ENCODE measurements at places on chromosomes 3 and 15.

DNA sequence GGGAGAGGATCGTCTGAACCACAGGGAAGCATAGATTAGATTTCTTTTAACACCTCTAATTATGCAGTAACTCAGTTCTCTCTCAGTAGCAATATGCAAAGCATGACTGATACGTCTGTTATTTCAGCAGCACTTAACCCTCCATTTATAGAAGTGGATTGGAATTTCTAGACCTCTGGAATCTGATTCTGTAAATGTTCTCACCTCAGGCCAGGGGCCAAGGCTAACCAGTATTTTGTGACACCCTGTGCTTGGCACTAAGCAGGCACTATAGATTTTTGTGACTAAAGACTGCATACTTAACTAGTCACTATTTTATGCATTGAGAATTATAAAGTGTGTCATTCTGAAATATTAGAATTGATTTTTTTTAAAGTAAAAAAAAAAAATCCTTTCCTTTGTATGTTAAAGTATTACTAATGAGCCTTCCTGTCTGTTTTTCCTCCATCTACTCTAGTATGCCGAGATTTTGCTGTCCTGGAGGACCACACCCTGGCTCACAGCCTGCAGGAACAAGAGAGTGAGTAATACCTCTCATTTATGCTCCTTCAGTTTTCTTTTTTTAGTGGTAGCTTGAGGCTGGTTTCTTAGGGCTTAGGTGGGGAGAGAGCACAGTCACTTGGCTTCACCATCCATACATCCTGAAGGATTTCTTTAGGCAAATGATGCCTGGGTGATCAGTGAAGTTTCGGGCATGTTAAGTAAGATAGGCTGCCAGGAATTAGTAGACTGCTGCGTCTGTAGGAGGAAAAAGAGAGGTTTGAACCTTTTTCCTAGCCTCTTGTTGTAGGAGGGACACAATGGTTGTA is 26.5 kb upstream of the UTS2B start:
- no peak for DNase-seq

- no peak for DNase-seq
Measured at GRCh38 chr3:152060701-152061100, 187.3 kb downstream of the SUCNR1 start.

- no peak for DNase-seq
Measured at GRCh38 chr3:11381563-11381962, 109.4 kb downstream of the ATG7 start.

DNA sequence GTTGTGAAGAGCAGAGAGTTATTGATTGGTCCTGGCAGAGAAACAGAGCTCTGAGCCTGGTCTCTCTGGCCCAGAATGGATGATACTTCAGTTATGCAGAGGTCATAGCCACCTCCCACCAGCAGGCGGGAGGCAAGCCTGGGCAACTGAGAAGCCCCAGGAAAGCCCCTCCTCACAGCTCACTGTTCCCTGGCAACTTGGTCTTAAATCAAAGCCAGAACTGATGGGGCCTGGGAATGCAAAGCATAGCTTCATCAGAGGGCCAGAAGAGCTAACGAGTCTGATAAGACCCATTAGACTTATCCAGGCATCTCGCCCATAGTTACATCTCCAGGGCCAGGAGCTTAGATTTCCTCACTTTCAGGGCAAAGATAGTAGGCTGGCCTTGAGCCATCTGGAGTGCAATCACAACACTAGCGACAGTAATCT is 5.5 kb upstream of the COLQ start:
- DNase-seq = no peak

GRCh38 chr3:186854954-186855353 is 12.4 kb downstream of the ADIPOQ start:
- no peak for DNase-seq

GRCh38 chr3:38138349-38139190 is at the start of gene MYD88:
Gene MYD88 (plus strand): TSS chr3:38138661. CDS start chr3:38138701, 40 bp downstream.
- DNase-seq = no peak

DNA sequence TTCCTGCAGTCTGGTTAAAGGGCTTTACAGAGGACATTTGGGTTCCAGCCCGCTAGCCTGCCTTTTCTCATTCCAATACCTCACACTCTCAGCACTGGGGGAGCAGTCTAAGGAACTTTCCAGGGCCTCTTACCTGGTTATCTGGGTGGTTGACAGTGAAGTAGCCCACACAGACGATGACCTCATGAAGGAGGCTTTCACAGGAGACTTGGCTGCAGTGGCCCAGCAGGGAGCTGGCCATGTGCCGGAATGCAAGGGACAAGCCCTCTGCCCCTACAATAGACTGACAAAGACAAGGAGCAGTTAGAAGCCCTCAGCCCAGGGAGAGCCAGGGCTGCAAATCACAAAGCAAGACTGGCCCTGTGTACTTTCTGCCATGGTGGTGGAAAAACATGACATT is 39.5 kb downstream of the ISL2 start:
- DNase-seq = no peak

GRCh38 chr3:183466575-183466974 is 38.2 kb upstream of the MCF2L2 start:
- no peak for DNase-seq

DNA sequence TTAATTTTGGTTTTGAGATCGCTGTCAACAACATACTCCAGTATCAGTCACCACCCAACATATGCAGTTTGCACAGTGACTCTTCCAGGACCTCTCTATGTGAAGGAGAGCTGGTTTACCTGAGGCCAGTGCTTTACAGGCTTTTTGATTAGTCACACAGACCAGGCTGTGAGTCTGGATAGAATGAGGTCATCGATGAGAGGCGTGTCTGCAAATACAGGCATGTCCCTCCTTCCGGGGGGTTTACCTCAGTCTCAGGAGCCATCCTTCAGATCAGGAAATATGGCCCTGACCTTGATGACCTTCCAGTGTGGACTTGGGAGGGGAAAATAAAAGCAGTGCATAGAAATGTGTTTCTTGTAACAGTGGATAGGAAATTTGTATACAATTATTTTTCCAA is 46.9 kb downstream of the KBTBD12 start:
- no peak for DNase-seq

DNA sequence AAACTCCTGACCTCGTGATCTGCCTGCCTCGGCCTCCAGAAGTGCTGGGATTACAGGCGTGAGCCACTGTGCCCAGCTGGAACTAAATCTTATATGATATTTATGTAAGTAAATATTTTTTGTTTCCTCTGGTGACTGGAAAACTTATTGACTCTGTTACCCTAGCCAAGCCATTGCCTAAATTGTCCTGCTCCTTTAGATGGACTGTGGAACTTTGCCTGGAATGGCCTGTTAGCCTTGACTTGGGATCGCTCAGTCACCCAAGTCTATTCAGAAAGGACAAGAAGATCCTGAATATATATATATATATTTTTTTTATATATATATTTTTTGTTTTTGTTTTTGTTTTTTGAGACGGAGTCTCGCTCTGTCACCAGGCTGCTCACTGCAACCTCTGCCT is 113.9 kb downstream of the PDE8A start:
- no peak for DNase-seq

DNA sequence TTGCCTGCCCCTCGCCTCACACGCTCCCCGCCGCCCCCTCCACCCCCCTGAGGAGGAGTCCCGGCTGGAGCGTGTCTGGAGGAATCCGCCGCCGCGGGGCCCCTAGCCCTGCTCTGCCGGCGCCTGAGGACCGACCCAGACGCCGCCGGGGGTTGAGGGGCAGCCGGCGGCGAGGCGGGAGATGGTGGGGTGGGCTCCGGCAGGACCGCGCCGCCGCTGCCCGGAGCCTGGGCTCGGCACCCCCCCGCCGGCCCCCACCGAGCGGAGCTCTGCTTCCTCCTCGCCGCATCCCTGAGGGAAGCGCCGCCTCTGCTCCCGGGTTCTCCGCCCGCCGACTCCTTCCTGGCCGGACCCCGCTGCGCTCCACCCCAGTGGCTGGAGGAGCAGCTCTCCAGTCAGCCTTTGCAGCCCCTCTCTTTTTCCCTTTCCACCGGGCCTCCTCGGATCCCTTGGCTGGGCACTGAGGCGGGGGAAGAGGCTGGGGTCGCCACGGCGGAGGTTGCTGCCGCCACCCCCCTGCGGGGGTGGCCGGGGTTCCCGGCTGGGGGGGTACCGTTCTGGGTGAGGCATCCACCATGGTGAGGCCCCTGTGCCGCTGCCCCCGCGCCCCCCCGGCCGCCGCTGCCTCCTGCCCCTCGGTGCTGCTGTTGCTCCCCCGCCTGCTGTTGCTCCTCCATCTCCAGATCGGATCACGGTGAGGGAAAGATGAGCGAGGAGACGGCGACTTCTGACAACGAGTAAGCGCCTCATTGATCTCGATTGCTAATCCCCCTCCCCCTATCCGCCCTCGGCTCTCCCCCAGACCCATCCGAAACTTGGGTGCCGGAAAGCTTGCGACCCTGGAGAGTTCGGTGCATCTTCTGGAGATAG is at the start of gene SPRED1:
TSS of gene SPRED1 (plus strand) at position 356 of the 870 bp plus-strand sequence. CDS start at position 706, 350 bp downstream.
- DNase-seq = peak; percentile 52

DNA sequence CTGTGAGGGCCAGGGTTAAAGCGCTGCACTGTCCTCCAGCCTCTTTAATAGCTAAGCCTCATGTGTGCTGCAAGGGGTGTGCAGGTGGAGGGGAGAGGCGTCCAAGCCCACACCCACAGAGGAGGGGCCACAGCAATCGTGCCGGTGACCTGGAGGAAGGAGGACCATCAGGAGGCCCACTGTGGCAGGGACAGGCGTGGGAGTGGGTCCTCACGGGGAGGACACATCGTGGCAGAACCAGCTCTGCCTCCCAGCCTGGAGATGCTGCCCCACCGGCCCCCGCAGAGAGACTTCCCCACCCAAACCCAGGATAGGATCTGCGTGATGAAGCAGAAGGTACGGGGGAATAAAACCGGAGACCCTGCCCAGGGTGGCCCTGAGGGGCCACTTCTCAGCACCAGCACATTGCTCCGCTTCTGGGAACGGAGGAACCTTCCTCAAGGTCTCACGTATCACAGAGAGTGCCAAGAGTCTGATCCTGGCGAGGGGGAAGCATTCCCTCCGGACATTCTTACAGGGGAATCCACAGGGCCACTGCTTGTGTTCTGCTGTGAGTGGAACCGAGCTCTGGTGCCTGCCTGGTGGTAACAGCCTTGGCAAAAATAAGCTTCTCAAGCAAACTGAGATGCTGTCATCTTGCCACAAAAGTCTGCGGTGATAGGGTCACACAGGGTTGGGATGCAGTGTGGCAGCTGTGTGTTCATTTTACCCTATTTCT is 199.8 kb downstream of the XXYLT1 start:
- no peak for DNase-seq

DNA sequence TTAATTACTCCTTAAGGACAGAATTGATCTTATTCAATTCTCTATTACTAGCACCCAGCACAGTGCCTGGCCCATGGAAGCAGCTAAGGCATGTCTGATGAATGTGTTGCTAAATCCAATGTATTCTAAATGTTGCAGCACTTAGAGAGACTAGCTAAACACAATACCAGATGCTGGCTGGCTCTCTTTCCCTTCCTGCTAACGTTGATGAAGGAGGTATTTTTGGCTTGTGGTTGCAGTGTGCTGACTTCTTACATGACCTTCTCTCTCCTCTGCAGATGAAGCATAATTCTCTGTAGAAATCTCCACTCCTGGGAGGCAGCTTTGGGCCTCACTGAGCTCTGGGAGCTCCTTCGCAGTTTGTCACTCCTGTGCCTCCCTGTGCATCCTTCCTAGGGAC is 183.6 kb downstream of the PEX5L start:
- DNase-seq = peak; percentile 37

GRCh38 chr3:194368918-194369317 is 625 bp downstream of the LRRC15 start:
- DNase-seq = no peak

DNA sequence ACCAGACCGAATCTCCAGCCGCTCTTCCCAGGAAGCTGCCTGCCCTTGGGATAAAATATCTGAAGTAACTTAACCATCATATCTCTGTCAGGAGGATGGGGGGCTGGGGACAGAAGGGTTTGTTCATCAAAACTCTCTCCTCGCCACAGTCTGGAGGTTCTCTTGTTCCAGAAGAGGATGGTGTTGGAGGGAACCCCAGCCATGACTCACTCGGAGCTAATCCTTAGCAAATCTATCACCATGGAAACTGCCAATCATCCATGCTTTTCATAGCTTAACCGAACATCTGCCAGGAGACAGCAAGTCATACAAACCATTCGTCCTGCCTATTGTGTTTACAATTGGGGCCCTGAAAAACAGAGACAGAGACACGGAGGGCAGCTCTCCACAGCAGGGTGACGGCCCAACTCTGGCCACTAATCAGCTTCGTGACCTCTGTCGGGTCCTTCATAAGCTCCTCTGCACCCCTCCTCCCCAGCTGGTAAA is 73.8 kb upstream of the HEG1 start:
- no peak for DNase-seq

- DNase-seq = no peak
Measured at GRCh38 chr3:169847896-169848295, 21.8 kb downstream of the LRRC31 start.

DNA sequence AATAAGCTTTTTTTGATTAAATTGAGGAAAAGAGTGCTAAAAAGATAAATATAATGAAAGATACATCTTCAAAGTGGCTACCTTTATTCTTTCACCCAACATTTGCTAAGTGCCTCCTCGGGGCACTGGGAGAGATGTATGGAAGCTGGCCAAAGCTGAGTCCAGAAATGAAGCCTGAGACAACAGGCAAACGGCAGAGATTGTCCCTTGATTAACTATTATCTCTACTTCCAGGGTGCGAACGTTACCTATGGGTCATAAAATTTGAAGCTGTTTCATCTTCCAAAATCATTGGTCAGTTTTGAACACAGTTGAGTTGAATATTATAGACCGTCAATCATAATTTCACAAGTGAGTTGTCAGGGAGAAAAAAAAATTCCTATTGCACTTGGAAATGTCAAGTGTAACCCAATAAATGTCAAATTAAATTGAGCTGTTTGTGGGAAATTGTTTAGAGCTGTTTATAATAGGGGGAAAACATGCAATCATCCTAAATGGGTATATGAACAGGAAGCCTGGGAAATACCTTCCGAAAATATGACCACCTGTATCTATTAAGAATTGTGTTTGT is 73.9 kb downstream of the SUCLG2 start:
- DNase-seq = no peak

DNA sequence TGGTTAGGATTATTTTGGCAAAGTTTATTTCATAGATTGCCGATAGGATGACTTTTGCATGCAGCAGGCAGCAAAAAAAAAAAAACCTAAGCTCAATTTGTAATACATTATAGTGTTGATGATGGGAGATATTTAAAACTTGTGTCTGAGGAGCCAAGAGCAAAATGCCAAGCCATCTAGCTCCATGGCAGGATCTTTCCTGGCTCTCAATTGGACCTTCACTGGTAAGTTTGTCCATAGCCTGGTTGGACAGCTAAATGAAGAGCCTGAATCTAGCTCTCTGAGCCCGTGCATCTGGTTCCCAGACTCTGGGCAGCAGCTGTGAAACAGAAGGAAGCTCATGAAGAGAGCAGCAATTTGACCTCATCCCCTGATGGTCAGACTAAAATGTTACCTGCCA is 17.5 kb downstream of the STAC start:
- DNase-seq = no peak

GRCh38 chr15:68154923-68155559 is 50.1 kb downstream of the CALML4 start:
- DNase-seq = peak; percentile 77

- no peak for DNase-seq
Measured at GRCh38 chr3:182327196-182327681, 466.1 kb upstream of the ATP11B start.

- DNase-seq = no peak
Measured at GRCh38 chr3:11711876-11712275, 68.2 kb upstream of the VGLL4 start.

Measured in pons (tissue), 1 donor.